Stimulated activated CD4-positive, alpha-beta T cell treated with anti-CD3 and anti-CD28 coated beads, TNF-alpha, amount 100 ng/mL, for 24 hours (primary cell): ENCODE measurements at places on chromosomes 2 and 18.
A peak's percentile ranks its signal among the peaks of the same experiment; 100 is the strongest.

DNA sequence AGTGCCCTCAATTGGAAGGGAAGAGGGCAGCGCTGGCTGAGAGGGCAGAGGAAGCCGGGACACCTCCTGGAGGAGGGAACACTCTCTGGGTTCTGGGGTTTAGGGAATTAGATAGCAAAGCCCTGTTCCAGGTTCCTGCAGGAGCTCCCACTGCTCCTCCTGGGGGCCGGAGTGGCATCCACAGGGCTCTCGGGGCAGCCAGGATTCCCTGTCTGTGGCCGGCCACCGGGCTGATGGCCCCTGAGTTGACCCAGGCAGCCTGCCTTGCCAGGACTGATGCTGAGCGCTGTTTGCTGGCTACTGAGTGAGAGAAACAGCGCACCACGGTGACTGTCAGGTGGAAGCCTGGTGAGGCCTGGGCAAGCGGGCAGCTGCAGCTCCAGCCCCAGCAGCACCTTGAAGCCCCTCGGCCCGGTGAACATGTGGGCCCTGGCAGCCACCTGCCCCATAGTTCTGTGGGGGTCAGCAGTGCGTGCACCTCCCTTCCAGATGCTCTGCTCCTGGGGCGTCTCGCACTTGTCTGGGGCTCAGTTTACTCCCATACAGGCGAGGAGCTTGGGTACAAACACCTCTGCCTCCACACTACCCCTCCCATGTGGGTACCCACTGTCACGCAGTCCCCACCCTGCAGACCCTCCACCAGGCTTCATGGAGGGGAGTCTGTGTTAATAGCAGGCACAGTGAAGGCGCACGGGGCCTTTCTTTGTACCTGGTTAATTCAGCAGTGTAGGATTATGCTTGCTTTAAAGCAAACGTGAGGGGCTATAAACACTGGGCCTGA, 7.7 kb upstream of the ALLC start:
- DNase-seq, result no peak

DNA sequence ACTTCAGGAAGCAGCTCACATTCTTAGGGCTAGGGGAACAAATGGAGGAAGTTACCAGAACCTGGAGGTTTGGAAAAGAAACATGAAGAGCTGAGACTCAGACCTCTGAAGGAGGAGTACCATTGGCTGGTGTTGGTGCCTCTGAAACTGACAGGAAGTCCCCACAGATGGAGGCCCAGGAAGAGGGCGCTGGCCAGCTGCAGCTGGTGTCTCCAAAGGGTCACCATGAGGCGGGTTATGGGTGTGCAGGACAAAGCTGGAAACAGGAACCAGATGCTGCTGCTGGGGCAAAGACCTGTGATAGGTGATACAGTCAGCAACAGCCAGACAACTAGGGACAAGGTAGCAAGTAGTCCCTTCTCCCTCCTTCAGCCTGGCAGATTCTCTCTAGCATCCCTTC, 136.5 kb upstream of the SERPINE2 start:
- no peak for DNase-seq

- no peak for DNase-seq
Observed at GRCh38 chr2:100780203-100781008, 39.5 kb upstream of the NPAS2 start.

- DNase-seq, result no peak
Observed at GRCh38 chr2:110766291-110766690, 33.9 kb downstream of the ACOXL start.

DNA sequence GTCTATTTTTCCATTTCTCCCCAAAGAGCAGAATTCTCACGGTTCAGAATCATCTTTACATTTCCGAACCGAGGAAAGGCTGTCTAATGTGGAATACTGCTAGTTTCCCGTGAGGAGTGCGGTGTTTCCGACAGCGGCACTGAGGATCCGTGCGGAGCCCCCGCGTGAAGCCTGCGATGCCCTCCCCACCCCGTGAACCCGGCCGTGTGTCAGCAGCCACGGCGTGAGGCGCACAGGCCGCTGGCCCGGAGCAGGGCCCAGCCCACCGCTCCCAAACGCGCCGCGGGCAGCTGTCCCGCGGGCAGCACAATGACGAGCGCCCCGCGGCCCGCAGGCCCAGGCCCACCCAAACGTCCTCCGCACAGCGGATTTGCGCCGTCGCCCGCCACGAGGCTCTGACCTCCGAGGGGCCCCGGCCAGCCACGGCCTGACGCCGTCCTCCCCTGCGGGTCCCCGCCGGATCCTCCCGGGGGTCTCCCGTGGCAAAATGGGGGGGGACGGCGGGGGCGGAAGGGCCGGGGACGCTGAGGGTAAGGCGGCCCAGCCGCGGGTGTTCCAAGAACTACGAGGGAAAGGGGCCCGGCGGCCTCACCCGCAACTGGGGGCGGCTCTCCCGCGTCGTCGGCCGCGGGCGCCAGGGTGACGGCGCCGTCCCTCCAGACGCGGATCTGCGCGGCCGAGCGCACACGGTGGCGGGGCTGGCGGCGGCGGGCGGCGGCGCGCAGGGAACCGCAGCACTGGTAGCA, 796 bp downstream of the SPIRE1 start:
- DNase-seq, result peak; percentile 0
